Stimulated activated CD8-positive, alpha-beta memory T cell treated with anti-CD3 and anti-CD28 coated beads, Interleukin-2, amount 100 ng/mL, for 1 hour (primary cell): ENCODE measurements at places on chromosomes 11 and 22.

- no peak for DNase-seq
These were observed 12.8 kb upstream of the TPCN2 start for GRCh38 chr11:69035946-69036340.

DNA sequence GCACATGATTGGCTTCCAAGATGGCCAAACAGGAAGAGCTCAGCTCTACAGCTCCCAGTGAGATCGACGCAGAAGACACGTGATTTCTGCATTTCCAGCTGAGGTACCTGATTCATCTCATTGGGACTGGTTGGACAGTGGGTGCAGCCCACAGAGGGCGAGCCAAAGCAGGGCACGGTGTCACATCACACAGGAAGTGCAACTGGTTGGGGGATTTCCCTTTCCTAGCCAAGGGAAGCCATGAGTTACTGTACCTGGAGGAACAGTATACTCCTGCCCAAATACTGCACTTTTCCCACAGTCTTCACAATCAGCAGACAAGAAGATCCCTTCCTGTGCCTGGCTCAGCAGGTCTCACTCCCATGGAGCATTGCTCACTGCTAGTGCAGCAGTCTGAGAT lies 131.2 kb downstream of the DLG2 start:
- no peak for DNase-seq

- no peak for DNase-seq
These were observed 36.5 kb downstream of the GRIK4 start for GRCh38 chr11:120547811-120548681.

- DNase-seq, result no peak
These were observed 6.8 kb downstream of the ST14 start for GRCh38 chr11:130166457-130166784.

- no peak for DNase-seq
These were observed 26.6 kb downstream of the RAB30 start for GRCh38 chr11:83044958-83045712.

GRCh38 chr11:129840236-129840635 lies 24.6 kb downstream of the TMEM45B start:
- DNase-seq, result no peak

DNA sequence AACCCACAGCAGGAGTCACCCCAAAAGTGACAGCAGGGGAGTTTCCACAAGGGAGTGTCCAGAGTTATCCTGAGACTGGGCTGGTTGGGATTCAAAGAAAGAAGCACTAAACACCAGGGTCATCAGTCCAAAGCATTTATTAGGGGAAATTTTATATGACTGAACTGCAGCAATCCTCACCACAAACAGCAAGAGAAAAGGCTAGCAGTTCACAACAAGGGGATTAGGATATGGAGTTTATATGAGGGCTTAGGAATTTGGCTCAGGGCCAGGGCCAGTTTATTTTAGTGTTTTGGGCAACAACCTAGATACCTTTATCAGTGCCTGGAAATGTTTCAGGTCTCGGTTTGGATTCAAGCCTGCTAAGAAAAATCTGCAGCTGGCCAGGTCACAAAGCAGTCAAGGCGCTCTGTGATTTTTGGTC lies 4.6 kb upstream of the TMEM126A start:
- no peak for DNase-seq

DNA sequence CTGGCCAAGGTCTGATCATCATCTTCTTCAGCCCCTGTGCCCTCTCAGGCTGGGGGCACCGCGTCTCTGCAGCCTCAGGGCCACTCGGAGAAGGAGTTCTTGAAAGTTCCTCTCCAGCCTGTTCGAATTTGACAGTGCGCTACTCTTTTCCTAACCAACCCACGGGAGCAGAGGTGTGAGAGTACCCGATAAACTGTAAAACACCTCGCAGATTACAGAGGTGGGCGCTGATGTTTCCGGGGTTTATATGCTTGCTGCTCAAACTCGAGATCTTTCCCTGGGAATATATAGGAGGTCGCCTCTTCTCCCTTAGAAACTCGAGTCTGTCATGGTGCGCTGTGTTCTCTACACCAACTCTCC lies 515 bp downstream of the CTR9 start:
- DNase-seq, result no peak

DNA sequence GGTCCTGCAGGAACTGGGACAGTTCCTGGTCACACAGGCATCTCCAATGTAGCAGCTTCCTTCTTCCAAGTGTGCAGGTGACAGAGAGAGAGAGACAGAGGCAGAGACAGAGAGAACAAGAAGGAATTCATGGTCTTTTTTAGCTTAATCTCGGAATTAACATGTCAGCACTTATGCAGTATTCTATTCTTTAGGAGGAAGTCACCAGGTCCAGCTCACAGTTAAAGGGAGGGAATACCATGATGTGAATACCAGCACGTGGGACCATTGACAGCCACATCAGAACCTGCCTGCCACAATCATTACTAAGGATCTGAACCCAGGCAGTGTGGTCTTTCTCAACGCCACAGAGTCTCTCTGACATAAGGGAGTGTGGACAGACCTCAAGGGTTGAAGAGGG lies 341.6 kb downstream of the MN1 start:
- DNase-seq, result no peak

DNA sequence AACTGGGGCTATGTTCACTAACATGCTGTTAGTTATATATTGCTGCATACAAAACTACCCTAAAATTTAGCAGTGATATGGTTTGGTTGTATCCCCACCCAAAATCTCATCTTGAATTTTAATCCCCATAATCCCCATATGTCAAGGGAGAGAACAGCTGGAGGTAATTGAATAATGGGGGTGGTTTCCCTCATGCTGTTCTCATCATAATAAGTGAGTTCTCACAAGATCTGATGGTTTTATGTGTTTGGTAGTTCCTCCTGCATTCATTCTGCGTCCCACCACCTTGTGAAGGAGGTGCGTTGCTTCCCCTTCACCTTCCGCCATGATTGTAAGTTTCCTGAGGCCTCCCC lies 10.0 kb upstream of the PATL1 start:
- no peak for DNase-seq

GRCh38 chr11:122091835-122092234 lies 24.2 kb downstream of the BLID start:
- no peak for DNase-seq

DNA sequence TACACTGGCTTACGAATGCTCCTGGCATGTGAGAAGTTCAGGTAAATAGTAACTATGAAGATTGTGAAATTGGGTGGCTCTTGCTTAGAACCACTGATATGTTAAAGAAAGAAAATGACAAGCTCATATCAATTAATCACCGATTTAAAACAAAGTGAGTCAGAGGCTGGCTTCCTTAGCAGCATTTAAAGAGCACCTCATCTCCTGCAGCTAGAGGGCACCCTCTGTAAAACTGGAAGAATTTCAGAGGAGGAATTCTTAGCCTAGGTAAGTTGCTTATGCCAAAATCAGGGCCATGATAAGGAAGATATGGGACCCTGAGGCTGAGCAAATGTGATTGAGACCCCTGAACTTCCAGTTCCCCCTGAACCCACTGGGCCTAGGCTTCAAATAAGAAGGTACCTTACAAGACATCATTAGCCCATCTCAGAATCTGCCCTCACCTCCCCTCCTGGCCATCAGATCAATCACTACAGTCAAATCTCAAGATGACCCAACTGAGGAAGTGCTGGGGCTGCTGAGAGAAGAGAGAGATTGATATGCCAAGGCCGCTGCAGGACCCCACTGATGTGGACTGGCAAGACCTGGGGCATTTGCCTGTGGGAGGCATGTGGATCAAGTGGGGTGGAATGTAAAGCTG lies 8.6 kb upstream of the CD3E start:
- no peak for DNase-seq

- peak; percentile 37 for DNase-seq
These were observed 5.4 kb upstream of the TXN2 start for GRCh38 chr22:36486619-36487384.

GRCh38 chr22:24230911-24231656 lies 13.8 kb downstream of the GGT5 start:
- peak; percentile 42 for DNase-seq

- no peak for DNase-seq
These were observed 19.2 kb downstream of the AP2A2 start for GRCh38 chr11:944711-945470.

DNA sequence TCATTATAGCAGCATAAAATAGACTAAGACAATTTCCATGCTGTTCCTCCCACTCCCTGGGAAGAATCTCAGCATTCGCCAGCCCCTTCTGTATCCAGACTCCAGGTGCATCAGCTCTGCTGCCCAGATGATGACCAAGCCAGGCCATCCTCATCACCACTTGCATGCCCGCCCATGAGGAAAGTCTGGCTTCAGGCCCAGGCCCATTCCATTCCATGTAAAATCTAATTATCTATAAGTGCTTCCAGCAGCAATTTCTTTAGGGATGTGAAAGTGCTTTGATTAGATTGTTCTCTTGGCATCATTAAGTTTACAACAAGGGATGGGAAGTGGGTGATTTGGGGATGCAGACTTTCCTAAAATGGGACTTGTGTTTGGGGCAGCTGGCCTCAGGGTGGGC lies 100.3 kb downstream of the INSC start:
- DNase-seq, result no peak

- DNase-seq, result no peak
These were observed 51.5 kb upstream of the PHOX2A start for GRCh38 chr11:72295471-72295870.

DNA sequence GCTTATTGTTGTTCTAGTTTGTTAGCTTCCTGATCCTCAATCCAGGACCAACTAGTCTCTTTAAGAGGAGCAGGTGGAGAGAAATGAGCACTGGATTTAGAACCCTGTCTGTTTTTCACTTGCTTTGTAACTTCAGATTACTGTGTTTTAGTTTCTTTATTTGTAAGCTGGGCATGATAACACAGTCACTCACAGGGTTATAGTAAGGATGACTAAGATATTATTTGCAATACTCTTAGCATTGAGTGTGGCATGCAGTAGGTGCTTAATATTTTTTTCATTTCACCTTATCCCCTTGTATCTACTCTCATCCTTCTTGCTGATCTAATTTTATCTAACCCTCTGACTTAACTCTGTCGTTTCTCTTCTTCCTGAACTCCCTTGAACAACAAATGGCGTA lies 33.8 kb downstream of the DNHD1 start:
- no peak for DNase-seq

DNA sequence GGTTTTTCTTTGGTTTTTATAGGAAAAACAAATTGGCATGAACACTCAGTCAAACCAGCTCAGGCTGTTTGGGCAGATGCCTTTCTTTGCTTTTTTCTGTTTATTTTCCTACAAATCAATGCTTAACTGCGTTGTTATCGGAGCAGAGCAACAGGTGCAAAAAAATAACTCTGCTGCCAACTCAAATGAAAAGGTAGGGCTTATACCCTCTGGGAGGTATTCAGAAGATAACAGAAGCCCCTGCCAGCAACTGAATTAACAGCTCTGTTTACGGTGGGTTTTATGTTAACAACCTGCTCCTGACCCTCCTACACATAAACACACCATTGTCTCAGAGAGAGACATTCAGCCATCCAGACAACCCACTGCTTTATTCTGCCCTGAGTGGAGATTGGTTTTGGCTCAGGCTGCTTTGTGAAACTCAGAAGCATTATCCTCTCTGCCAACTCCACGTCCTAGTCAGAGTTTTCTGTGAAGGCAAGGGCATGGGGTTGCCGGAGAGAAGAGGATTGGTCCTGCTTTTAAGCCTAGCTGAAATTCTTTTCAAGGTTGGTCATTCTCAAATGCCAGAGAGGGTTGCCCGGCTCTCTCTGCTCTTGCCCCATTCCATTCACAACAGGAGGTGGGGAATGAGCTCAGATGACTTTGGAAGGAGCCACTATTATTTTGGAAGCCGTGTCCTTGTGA lies 11.4 kb downstream of the EHF start:
- DNase-seq, result no peak

- peak; percentile 69 for DNase-seq
These were observed 22.8 kb downstream of the MYH9 start for GRCh38 chr22:36365020-36365411.

DNA sequence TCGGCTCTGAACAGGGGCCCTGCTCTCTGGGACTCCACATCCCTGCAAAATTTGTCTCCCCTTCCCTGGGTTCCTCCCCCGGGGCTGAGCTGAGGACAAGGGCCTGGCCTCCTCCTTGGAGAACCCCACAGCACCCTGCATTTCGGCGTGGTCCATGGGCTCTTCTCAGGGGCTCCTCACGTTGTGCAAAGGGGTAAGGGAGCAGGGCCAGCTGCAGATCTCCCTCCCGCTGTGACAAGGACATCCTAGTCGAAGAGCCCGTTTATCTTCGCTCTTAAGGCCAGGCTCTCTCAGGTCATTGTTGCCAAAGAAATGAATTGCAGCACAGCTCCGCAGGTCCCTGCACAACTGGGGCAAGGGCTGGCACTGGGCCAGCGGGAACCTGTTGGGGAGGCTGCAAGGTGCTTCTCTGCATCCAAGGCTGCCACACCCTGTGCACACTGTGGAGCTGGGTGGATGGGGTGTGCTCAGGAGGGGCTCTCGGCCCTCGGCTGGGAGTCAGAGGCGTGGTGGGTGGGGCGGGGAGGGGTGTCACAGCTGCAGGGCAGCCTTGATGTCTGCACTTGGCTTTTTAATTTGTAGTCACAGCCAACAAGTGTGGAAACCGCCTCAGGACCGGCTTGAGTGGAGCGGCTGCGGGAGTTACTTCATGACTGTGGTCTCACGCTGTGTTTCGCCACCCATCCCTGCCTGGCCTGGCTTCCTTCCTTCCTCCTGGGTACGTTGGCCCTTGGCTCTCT lies 26.6 kb upstream of the SEPTIN5 start:
- no peak for DNase-seq

DNA sequence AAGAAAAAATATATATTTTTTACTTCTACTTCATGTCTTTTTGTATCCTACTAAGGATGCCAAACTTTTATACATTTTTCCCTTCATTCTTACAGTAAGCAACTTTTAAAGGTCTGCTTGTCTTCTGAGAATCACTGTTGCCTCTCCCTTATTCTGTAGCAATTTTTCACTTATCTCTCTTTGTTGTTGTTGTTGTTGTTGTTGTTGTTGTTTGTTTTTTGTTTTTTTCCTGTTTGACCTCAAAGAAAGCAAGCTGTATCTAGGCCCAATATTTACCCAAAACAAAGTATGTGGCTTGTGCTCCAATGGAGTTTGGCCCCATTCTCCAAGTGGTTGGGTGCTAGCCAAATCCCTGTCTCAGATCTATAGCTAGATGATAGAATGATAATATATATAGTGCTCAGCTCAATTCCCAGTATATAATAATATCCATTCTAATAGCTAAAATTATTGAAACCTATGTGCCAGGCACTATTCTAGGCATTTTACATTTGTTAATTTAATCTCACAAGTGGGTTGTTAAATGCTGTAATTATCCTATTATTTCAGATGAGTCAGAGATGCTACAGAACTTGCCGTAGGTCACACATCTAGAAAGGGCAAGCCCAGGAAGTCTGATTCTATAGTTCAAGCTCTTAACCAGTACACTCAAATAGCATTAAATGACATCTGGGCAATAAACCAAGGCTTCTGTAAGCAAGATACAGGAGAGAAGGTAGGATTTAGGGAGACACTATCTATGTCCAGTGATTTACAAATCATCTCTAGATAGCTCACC lies 205.1 kb upstream of the PITPNB start:
- DNase-seq, result no peak

GRCh38 chr11:117415358-117415896 lies 87.8 kb downstream of the CEP164 start:
- no peak for DNase-seq
